Fibroblast of gingiva (primary cell): ENCODE measurements at places on chromosomes 11 and 22.
A peak's percentile ranks its signal among the peaks of the same experiment; 100 is the strongest.

- DNase-seq, result no peak
These were observed 15.7 kb upstream of the MYEOV start for GRCh38 chr11:69278091-69278867.

- DNase-seq, result peak; percentile 77
These were observed 2.2 kb downstream of the SLC25A22 start for GRCh38 chr11:795634-796564.

DNA sequence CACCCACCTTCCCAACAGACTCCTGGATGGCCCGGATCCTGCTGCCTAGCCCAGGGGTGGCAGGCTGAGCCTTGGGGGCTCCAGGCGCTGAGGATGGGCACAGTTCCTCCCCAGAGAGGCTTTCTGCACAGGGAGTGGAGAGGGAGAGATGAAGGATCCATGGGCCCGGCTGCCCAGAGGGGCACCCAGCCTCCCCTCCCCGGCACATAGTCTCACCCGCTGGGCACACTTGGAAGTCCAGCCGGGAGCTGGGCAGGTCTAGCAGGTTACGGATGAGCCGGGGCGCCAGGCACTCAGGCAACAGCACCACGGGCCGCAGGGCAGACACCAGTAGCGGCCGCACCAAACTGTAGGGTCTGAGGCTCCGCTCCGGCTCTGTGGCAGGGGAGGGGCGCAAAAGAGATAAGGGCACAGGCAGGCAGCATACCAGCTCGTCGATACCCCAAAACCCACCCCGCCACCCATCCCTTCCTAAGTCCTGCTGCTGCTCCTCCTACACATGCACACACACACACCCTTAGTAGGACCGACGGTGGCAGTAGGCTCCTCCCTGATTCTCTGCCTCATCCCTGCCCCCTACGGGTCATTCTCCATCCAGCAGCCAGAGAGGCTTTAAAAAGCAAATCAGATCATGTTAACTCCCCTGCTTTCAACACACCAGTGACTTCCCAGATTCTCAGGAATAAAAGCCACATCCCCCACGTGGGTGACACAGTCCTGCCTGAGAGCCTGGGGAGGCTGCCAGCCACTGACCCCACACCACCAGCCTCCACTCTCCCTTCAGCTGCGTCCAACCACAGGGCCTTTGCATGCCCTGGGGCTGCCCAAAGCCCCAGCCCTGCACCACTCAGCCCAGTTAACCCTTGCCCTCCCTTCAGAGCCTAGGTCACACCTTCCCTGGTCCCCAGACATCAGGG lies 6.5 kb upstream of the MFNG start:
- peak; percentile 78 for DNase-seq

GRCh38 chr11:68200639-68201038 lies 12.5 kb downstream of the KMT5B start:
- DNase-seq, result peak; percentile 83

DNA sequence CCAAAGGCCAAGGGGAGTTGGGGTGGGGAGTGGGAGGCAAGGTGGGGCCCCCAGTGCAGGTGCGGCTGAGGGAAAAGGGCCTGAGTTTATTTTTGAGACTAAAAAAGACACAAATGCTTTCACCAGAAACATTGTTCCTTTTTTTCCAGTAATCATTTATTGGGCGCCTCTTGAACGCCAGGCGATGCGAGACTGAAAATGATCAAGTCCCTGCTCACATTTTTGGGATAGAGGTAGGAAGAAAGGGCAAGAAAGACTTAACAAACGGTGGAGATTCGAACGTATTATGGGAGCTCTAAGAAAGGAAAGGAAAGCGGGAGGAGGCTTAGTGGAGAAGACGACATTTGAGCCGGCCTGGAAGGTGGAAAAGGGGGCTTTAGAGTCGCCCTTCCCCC lies 796 bp upstream of the SF3B2 start:
- DNase-seq, result no peak

DNA sequence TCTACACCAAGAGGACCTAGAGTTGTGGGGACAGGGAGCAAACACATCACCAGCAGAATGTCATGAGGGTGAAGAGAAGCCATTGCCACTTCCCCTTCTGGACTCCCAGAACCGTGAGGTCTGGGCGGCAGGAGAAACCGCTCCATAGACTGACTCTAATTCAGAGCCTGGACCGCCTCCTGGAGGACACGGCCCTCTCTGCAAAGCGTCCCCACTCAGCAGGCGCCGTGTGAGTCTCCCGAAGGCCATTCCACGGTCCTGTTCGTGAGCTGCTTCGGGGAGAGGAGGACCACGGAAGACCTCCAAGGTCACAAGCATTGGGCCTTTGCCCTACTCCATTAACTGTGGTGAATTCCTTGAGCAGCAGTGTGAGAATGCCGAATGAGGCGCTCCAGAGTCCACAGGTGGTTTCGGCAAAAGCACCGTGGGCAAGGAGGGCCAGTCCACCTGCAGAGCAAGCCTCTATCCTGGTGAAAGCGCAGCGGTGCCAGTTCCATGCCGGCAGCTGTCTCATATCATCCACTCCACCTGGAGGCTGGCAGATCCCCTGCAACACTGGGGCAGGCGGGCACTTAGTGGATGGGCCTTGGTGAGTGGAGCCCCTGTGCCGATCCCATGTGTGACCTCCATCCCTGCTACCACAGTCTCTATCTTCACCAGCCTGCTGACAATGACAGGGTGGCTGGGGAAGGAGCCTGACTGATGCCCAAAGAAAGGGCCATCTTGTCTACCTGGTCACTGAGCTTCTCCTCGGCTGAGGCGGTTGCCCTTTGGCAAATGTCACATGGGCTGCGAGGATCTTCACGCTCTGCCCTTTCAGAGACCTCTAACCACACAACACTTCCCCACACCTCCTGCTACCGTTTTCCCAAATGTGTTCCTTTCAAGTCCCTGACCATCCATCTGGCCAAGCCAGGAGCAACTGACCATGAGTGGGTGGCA lies 7.5 kb downstream of the C11orf21 start:
- no peak for DNase-seq

GRCh38 chr11:95547186-95547585 lies 242.4 kb downstream of the FAM76B start:
- no peak for DNase-seq

GRCh38 chr22:50621356-50621880 lies 6.5 kb downstream of the ARSA start:
- DNase-seq, result no peak
